ENCODE measurements at places on chromosomes 7 and 10.

- no peak for DNase-seq
Observed at GRCh38 chr10:113094114-113094486, 144.1 kb downstream of the TCF7L2 start.

- DNase-seq = no peak
Observed at GRCh38 chr10:63634488-63635065, 113.4 kb downstream of the REEP3 start.

GRCh38 chr7:6332386-6332785 lies 60.0 kb upstream of the CYTH3 start:
- no peak for DNase-seq

- DNase-seq = no peak
Observed at GRCh38 chr10:108801220-108801619, 1122.1 kb downstream of the XPNPEP1 start.

- no peak for DNase-seq
Observed at GRCh38 chr7:96685353-96685752, 24.3 kb downstream of the SEM1 start.

Measured in GM13977 (cell line).